ENCODE measurements at places on chromosomes 6 and 20.

DNA sequence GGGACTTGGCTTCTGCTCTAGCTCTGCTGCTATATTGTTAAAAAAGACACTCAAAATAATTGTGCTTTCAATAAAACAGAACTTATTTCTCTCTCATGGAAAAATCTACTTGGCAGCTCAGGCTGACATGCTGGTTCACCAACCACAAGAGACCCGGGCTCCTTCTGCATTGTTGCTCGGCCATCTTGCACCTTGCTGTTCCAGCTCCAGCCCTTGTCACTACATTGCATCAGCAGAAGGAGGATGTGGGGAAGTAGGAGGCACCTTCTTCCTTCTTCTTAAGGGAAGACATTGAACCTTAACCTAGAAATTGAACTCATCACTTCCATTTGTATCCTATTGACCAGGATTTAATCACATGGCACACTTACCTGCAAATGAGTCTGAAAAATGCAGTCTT is 6.6 kb upstream of the C20orf202 start:
- no peak for DNase-seq

DNA sequence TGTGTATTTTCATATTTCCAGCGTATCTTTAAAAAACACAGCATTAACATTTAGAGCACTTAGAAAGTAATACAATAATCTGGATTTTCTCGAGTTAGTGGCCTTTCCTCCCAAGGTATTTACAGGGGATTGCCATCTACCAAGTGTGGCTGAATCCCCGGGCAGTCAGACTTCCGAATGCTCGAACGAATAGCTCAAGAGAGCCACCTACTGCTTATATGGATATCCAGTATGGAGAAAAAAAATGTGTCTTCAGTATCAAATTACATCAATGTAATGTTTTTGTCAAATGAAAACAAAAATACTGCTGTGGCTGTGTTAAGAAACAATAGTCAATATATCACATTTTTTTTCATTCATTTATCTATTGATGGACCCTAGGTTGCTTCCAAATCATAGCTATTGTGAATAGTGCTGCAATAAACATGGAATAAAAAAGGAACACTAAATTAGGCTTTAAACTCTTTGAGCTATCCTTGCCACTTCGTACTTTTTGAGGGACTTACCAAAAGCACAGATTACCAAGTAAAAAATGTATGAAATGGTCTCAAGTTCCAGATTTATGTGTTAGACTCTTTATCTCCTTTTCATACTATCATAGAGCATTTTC is 654.5 kb upstream of the PTCHD4 start:
- peak; percentile 75 for DNase-seq

GRCh38 chr20:35252037-35252461 is 25.6 kb downstream of the MMP24 start:
- DNase-seq = no peak

- DNase-seq = no peak
Observed at GRCh38 chr6:51283723-51284355, 465.2 kb downstream of the TFAP2B start.

GRCh38 chr20:20860078-20860806 is 147.8 kb upstream of the RALGAPA2 start:
- DNase-seq = peak; percentile 67

DNA sequence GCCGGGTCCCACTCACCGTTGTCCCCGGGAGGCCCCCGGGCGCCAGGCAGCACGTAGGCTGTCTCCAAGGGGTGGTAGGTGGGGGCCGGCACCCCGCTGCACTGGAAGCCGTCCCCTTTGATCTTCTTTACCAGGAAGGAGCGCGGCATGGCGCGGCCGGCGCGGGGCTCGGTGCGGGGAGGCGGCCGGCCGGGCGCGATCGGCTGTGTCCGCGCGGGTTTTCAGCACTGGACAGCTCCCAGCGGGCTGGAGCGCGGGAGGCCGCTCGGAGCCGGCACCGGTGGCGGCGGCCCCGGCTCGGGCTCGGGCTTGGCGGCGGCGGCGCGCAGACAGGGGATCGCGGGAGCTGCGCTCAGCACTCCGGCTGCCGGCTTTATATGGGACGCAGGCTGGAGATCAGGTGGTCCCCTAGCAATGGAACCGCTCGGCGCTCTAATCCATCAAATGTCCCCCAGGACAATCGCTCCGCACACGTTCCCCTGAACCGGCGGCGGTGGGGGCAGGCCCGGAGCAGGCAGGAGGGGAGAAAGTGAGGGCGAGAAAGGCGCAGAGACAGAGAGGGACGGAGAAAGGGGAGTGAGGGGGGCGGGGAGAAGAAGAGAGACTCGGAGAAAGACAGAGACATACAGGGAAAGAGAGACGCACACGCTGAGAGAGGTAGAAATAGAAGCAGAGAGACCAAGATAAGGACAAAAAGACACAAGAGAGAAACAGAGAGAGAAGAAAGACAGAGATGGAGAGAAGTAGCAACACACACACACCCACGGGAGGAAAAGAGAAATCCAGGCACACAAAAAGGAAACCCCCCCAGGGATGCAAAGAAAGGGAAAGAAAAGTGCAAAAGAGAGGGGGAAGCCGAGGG is at the start of gene SCRT2:
SCRT2 (minus strand) TSS at position 350 of the 862 bp plus-strand sequence; CDS start at position 149, 201 bp downstream.
- peak; percentile 85 for DNase-seq

- DNase-seq = no peak
Observed at GRCh38 chr20:47007826-47008655, 113.4 kb downstream of the EYA2 start.

DNA sequence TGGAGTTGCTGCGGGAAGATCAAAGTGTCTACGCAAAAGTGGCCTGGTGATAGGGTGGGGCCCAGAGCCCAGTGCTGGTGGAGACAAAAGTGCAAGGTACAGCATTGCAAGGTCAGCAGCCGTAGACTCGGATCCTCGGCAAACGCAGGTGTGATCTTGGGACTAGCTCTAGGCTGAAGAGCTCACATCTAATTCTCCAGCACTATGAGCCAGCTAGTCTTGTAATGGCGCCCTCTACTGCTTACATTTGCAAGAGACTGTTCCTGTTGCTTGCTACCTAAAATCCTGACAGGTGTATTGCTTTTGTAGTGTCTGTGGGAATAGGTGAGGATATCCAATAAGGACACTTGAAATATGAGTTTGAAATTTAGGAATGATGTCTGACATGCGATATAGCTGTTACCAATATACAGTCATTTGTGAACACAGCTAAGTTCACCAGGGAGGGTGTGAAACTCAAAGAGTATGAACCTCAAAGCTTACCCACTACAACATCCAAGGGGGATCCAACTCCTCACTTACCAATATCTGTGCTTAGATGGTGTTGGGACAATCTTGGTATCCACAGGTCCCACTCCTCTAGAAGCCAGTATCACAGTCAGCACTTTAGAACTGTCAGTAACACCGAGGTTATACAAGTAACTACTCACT is 58.4 kb downstream of the PDE7B start:
- peak; percentile 42 for DNase-seq

DNA sequence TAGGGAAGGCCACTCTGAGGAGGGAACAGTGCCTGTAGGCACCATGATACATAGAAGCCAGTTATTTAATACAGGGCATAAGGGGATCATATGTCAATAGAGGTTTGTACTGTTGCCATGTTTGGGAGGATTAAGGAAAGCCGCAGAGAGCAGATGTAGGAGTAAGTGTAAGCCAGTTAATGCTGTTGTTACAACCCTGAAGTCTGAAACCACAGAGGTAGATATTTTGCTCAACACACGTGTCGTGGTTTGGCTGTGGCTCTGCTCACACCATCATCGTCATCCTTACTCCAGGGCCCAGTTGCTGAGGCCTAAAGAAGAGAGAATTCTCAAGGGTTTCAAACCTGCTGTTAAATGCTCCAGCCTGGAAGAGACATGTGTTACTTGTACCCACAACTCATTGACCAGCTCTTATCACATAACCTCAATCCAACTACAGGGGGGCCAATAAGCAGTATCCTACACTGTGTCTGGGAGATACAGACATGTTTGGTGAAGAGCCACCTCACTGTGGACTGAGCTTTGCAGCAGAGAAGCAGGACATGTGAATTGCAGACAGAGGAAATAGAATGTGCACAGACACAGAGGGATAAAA is 31.0 kb upstream of the PSMF1 start:
- no peak for DNase-seq

GRCh38 chr20:63177785-63178445 is 38.0 kb downstream of the YTHDF1 start:
- no peak for DNase-seq

GRCh38 chr6:46058951-46059350 is 43.3 kb upstream of the CLIC5 start:
- DNase-seq = no peak

DNA sequence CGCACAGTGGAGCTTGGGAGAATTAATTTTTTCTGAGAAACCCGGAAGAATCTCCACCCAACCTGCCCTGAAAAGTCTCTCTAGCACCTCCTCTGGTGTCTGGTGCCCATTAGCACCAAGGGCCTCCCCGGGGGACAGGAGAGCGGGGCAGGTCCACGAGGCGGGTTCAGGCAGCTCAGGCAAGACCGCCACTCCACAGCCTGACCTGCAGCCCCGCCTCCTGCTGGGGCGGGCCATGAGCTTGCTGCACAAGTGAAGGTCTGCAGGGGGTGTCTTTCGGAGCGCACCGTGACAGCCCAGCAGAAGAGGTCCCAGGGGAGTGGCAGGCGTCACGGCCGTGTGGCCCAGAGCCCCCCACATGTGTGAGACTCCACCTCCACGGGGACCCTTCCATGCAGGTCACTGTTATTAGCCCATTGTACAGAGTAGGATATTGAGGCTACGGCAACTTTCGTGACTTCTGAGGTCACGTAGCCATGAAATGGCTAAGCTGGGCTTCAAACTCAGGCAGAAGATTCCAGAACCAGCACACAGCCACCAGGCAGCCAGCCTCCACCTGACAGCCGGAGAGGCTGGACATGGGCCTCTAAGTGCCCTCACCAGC is 63.9 kb upstream of the SLCO4A1 start:
- no peak for DNase-seq

DNA sequence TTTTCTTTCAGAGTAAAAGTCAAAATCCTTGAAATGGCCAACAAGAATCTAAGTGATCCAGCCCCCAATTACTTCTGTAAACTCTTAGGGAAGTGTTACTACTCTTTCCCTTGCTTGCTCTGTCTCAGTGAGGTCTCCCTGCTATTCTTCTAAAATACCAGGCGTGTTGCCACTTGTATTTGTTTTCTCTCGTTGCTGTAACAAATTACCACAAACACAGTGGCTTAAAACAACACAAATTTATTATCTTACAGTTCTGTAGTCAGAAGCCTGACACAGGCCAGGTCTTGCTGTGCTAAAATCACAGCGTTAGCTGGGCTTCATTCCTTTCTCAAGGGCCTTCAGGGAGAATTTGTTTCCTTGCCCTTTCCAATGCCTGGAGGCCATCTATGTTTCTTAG is 59.9 kb downstream of the HECA start:
- DNase-seq = no peak

DNA sequence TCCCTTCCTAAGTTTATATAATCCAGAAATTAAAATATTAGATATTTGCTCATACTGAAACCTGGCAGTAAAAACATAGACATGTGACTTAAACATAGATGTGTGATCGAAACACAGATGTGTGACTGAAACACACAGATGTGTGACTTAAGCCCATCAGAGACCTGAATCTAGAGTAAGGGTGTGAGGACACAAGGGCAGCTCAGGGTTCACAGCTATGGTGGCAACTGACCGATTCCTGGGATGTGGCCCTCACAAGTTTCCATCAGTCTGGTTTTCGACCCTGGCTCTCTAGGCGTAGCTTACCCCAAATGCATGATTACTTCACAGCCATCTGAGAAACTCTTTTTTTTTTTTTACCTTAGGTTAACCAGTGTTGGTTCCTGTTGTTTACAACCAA is 137.0 kb downstream of the NRN1 start:
- no peak for DNase-seq

GRCh38 chr6:30097902-30098768 is 14.8 kb downstream of the TRIM31 start:
- DNase-seq = no peak

- DNase-seq = no peak
Observed at GRCh38 chr20:57006411-57007170, 259.9 kb downstream of the BMP7 start.

DNA sequence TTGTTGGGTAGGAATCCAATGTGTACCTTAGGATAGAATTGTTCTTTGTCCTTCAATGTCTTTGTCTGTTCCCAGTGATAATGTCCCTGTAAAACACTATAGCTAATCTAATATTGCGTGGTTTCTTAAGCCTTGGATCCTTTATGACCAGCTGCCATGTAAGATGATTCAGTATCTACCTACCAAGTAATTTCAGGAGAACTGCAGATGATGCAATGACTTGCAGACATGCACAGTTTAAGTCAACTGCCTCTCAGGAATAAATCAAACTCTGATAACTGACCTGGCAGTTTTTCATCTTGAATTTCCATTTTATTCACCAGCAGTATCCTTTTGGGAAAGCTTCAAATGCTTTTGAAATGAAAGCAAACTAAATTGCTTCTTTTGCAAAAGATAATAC is 157.8 kb downstream of the TPBG start:
- no peak for DNase-seq

DNA sequence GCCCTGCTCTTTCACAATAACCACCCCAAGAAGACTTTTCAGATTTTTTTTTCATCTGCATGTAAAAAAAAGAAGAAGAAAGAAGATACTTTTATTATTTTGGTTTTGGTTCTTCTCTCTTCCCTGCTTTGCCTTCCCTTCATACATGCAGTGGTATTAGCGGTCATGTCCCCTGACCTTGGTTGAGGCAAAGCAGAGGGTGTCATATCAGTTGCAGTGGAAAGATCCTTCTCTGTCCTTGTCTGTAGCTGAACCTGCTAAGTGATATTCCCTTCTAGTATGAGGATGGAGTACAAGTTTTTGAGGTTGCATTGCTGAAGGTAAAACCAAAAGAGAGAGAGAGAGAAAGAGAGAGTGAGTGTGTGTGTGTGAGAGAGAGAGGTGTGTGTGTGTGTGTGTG is 345.7 kb downstream of the UTRN start:
- DNase-seq = no peak

DNA sequence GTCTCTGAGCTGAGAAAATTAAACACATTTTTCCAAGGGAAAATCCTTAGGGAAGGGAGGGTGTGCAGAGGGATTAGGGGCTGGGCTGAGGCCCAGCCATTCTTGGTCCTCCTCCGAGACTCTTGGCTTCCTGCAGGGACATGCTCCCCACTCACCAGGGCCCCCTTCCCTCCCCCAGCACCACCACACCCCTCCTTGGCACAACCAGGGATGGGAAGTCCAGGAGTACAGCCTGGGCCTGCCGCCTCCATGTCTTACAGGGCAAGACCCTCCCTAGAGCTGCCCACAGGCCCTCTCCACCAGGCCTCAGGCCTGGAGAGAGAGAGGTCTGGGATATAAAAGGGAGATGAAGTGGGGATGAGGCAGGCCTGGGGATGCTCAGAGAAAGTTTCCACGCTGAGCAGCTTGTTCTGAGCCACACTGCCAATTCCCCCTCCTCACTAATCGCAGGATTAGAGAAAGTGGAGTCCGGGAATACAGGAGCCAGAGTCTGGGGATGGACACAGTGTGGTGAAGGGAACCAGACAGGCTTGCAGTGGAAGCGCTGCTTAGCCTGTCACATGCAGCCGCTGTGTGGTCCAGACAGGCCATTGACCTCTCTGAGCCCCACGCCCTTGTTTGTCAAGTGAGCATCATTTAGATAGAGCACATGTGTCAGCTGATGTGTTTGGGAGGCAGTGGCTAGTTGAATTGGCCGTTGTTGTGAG is 105.5 kb downstream of the MRPL14 start:
- no peak for DNase-seq

- no peak for DNase-seq
Observed at GRCh38 chr20:53344891-53345290, 248.7 kb downstream of the ZNF217 start.

- no peak for DNase-seq
Observed at GRCh38 chr20:23133560-23133998, 47.5 kb upstream of the CD93 start.

Measured in T47D (cell line).